ENCODE measurements at places on chromosomes 1 and 21.

DNA sequence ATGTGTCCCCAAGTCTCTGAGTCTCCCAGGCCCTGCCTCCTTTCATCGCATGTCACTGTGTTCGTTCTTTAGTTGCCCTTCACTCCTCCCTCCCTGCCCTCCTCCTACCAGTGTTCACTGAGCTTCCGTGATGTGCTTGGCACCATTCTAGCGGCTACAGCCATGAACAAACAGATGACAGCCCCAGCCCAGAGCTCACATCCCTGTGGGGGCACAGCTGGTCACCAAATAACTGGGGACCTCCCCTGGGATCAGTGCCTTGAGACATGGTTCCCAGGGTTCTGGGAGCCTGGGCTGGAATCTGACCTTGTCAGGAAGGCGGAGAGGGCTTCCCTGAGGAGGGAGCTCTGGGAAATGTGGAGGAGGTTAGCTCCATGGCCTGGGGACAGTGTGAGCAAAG lies 320.7 kb downstream of the PTPRU start:
- DNase-seq = no peak

DNA sequence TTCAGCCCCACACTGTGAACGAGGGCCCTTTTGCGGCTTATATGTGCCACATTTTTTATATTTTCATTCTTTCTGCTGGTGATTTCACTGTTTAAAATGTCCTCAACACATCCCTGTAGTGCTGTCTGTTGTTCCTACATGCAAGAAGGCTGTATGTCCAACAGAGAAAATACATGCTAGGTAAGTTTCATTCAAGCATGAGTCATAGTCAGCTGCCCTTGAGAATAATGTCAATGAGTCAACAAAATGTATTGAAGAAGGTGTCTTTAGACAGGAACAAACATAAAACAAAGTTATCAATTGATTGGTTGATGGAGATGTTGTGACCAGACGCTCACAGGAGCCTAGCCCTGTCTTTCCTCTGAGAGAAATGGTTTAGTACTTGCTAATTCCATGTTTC lies 553.4 kb downstream of the PLPP3 start:
- no peak for DNase-seq

DNA sequence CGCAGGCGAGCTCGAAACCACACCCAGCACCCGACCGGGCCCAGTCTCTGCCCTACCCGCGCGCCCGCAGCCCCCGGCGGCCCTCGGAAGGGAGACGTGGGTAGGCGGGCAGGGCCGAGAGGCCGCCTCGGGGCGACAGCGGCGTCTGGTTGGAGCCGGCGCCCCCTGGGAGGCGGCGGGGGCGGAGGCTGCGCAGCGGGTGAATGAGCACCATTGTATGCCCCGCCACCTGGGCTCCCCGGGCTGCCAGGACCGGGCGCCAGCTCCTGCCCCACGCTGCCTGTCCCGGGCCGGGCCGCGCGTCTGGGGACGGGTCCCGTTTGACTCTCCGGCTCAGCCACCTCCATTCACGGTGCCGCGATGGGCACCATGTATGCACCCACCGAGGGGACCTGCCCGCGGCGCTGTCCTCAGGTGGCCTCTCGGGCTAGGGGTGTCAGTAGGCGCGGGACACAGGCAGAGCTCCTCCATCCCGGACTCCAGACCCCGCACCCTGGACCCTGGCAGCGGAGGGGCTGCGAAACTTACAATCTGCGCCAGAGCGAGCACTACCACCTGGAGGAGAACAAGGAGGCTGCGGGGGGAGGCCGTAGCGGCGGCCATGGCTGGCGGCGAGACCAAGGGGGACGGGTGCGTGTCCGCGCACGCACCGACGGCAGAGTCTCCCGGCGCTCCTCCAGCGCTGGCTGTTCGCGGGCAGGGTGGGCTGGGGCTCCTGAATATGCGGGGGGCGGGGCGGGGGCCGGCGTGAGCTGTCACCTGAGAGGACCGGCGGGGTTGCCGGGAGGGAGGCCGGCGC lies at the start of gene COL9A2:
Gene COL9A2 (minus strand): TSS at position 692 of the 799 bp plus-strand sequence. CDS start 89 bp downstream, at position 603.
- DNase-seq = peak; percentile 89

DNA sequence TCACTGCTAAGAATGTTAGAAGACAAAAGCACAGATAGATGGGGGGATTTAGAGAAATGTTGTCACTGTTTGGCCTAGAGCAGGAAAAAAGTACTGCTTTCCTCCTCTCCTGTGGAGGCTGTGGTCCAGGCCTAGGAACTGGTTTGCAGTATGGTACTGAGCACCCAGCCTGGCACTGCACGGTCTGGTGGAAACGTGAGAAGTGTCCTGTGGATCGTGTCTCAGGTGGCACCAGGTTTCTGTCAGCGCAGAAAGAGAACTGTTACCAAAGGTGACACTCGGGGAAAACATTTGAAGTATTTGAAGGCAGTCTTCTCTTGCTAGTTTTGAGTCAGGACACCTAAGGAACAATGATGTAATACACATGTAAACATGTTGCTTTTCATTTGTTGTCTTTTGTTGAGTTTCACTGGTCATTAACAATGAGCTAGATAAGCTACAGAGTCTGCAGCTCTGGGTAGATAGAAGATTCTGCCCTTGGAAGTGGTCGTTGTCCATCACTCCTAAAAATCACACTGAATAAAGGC lies 63.0 kb downstream of the B3GALNT2 start:
- no peak for DNase-seq

- no peak for DNase-seq
Observed at GRCh38 chr1:233025157-233025556, 74.7 kb downstream of the NTPCR start.

- no peak for DNase-seq
Observed at GRCh38 chr1:19178734-19179398, 31.2 kb downstream of the UBR4 start.

GRCh38 chr1:47507144-47507543 lies 69.3 kb downstream of the FOXD2 start:
- no peak for DNase-seq

- peak; percentile 13 for DNase-seq
Observed at GRCh38 chr21:15121655-15122120, 56.9 kb upstream of the NRIP1 start.

GRCh38 chr21:38247738-38248510 lies 8.9 kb upstream of the KCNJ15 start:
- no peak for DNase-seq

DNA sequence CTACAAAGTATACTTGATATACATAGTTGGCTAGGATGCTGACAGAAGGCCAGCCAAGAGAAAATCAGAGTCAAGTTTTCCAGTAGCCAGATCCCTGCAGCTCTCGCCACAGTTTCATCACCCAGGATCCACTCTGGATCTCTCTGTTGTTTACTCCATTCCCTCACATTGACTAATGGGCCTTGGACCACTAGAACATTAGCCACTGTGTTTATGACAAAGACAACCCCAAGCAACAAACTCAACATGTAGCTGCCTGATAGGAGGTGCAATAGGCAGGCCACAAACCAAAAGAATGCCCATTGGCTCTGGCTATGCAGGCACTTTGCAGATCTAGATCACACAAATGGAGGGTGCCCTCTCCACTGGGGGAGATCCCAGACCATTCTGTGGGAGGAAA lies 44.2 kb downstream of the ARHGEF11 start:
- no peak for DNase-seq

GRCh38 chr1:16145662-16146278 lies 10.1 kb downstream of the EPHA2 start:
- no peak for DNase-seq

GRCh38 chr1:17027900-17028299 lies 16.2 kb upstream of the ATP13A2 start:
- no peak for DNase-seq

- no peak for DNase-seq
Observed at GRCh38 chr1:93607814-93608186, 73.8 kb downstream of the BCAR3 start.

DNA sequence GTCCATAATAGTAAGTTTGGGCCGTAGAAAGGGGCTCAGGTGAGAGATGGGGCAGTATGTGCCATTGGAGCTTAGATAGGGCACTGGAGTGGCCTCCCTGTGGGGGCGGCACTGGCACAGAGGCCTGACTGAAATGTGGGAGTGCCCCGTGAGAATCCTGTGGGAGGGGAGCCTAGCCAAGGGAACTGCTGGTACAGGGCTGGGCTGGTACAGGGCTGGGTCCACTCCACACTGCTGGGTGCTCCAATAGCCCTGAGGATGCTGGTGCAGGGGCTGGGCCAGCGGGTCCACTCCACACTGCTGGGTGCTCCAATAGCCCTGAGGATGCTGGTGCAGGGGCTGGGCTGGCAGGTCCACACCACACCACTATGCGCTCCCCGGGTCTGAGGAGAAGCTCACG lies 44.8 kb upstream of the PWP2 start:
- no peak for DNase-seq

DNA sequence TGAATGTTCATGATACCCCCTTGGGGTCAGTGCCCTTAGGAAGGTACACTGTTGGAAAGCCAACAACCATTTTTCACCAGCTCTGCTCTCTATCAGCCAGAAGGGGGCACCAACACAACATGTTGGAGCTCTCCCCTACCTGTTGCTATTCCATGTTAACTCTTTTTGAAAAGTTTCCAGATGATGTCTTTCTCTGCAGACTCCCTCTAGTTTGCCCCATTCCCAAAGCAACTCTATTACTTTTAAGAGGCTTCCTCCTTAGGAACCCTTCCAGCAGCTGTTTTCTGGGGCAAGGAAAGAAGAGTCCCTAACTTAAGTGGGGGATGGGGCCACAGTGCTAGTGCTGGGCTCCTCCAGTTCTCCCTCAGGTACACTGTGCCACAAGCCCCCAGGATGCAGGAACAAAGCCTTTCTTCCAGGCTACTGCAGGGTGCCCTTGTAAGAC lies 22.9 kb upstream of the NDC1 start:
- DNase-seq = peak; percentile 28
